Inflammatory macrophage treated with lipopolysaccharide for 1 hour (primary cell): ENCODE measurements at places on chromosomes 13 and 19.

GRCh38 chr13:39599842-39600241, 3.2 kb downstream of the LHFPL6 start:
- no peak for DNase-seq

DNA sequence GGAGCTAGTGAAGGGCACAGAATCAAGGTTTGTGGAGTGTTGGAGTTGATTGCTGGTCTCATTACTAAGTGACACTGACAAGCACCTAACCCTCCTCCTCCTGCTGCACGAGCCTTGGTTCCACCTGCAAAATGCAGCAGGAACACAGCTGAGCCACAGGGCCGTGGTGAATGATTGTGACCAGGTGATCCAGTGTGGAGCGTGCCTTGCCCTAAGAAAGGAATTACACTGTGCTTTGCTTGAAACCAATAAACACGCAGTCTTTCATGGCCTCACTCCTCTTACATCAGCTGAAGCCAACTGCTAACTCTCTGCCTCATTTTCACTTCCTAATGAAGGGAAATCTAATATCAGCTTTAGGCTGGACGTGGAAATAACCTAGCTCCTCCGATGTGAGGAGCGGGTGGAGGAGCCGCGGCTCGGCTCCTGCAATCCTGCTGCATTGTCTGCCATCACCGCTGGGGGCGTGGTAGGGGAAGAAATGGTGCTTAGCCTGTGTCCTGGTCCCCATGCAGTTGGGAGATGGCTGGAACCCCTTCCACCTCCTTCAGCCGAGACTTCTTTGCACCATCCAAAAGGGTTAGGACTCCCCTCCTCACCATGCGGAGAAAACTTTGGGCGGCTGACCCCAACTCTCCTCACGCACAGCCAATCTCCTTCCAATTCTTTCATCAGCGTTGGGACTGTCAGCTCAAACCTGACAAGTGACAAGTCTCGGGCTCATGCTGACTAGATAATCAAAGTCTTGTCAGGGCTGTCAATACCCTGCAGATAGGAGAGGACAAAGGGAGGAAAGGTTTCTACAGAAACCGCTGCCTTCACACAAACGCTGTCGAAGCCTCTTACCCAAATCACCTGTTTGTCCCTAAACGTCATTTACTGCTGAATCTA, 427.9 kb downstream of the ZNF536 start:
- DNase-seq: peak; percentile 62

DNA sequence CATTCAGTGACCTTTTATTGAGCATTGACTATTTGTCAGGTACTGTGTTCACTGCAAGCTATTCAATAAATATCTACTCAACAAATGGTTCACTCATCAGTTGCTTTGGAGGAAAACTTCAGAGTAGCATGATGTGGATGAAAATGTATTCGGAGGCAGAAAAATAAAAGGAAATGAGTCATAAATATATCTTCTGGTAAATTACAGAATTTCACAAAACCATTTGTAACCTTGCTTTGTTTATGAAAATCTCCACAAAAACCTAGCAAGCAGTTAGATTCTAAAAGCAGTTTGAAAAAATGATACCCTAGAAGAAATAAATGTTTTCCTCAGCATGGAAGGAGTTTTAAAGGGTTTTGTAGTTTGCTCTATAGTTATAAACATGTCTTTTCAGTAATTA, 399.6 kb downstream of the LMO7 start:
- DNase-seq: no peak

GRCh38 chr13:44763615-44764301, 187.6 kb upstream of the TSC22D1 start:
- DNase-seq: peak; percentile 80

GRCh38 chr13:108629181-108629752, at the start of gene MYO16:
Gene MYO16 (plus strand): TSS chr13:108629611. CDS start chr13:108629845, 234 bp downstream.
- no peak for DNase-seq

GRCh38 chr13:31213651-31214289, 14.0 kb downstream of the B3GLCT start:
- DNase-seq: no peak

DNA sequence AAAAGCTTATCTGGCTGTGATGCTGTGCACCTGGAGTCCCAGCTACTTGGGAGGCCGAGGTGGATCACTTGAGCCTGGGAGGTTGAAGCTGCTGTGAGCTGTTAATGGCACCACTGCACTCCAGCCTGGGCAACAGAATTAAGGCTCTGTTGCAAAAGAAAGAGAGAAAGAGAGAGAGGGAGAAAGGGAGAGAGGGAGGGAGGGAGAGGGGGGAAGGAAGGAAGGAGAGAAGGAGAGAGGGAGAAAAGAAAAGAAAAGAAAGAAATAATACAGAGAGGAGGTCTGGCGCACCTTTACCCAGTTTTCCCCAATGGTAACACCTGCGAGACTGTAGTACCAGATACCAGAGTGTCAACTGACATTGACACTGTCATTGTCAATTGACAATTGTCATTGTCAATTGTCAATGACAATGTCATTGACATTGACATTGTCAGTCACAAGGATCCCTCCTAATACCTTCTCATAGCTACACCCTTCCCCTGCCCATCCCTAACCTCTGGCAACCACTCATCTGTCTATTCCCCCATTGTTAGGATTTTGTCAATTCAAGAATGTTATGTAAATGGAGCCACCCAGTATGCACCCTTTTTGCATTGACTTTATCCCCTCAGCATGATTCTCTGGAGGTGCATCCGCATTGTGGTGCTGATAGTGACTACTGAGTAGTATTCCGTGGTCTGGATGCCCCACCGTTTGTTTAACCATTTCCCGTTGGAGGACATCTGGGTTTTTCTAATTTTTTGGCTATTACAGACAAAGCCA, 21.3 kb downstream of the PAK4 start:
- DNase-seq: no peak

DNA sequence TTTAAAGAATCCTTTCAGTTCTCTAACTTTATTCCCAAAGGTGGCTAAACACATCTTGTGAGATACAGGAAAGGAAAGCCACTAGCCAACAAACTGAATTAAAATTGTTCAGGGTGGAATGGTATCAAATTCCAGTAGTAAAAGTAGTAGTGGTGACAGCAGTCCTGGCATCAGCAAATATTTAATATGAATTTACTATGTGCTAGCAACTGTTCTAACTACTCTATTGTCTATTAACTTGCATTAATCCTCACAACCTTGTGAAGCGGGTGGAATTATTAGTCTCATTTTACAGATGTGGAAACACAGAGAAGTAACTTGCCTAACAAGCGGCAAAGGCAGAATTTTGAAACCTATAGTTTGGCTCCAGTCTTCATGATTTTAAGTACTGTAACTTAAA, 130.1 kb downstream of the KLF12 start:
- no peak for DNase-seq

GRCh38 chr19:18596752-18597157, 8.2 kb downstream of the REX1BD start:
- DNase-seq: peak; percentile 68

DNA sequence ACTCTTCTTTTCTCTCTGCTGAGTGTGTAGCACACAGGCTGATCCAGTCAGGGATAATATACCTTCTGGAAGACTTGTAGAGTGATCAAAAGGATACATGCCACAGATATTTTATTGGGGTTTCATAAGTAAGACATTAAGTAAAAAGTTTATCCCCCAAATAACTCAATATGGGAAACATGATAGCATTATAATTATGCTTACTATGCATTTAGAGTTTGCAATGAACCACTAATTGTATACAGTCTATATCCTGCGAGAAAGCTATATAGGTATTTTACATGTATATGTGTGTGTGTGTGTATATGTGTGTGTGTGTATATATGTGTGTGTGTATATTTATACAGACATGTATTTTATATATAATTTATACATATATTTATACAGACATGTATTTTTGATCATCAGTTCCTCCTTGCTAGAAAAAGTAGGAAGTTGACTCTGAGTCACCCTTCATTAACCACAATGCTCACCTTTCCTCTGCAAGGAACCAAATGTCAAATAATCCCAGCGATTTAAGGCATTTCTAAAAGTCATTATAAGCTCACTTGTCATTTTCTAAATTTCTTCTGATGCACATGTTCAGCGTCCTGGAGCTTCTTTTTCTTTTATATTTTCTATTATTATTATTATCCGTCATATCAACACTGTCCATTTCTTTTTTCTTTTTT, 312.5 kb upstream of the OBI1 start:
- DNase-seq: no peak

DNA sequence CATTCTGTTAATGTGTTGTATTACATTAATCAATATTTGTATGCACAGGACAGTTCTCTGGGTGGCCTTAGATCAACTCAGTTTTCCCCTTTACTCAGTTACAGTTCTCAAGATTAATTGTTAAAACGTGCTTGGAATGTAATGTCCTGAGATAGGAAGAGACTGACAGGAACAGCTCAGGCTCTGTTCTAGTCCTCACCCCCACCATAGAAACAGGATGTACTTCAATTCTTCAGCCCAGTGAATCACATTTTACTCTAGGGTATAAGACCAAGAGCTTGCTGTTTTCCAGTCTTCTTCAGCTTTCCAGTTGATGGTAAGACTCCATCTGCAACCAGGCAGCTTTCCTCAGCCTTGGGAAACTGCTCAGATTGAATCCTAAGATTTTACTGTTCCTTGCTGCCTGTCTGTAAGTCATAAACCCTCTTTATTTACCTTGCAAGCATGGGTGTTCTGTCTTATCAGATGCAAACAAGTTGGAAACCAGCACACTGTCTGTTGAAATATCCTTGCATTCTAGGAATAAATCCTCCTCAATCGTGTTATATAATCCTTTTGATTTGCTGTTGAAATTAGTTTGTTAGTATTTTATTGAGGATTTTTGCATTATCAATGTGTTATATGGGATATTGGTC, 836.9 kb upstream of the PCDH9 start:
- DNase-seq: no peak

- peak; percentile 61 for DNase-seq
Observed at GRCh38 chr13:30464496-30465342, 1.0 kb downstream of the HMGB1 start.

DNA sequence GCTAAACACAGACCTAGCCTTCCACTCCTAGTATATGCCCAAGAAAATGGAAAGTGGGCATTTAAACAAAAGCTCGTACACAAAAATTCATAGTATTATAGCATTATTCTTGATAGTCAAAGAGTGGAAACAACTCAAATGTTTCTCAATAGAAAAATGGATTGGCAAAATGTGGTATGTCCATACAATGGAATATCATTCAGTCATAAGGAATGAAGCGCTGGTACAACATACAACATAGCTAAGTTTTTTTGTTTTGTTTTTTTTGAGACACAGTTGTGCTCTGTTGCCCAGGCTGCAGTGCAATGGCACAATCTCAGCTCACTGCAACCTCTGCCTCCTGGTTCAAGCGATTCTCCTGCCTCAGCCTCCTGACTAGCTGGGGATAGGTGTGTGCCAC, 11.9 kb downstream of the ZNF558 start:
- no peak for DNase-seq

- peak; percentile 50 for DNase-seq
Observed at GRCh38 chr19:56350416-56351045, 35.9 kb upstream of the ZSCAN5A start.

DNA sequence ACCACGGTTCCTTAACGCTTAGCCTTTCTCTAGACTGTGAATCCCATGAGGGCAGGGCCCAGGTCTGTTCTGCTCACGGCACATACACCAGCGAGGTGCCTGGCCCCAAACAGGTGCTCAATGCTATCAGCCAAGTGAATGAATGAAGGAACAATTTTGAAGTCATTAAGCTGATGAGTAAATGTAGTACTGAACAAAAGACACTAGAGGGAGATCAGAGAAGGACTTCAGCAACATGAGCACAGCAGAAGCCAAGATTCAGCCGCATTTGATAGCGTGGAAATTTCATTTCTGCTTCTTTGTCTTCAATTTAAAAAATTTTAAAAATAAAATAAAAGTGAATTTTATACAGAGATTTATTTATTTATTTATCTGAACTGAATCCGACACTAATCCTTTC, 20.1 kb upstream of the MYO16 start:
- DNase-seq: peak; percentile 2

DNA sequence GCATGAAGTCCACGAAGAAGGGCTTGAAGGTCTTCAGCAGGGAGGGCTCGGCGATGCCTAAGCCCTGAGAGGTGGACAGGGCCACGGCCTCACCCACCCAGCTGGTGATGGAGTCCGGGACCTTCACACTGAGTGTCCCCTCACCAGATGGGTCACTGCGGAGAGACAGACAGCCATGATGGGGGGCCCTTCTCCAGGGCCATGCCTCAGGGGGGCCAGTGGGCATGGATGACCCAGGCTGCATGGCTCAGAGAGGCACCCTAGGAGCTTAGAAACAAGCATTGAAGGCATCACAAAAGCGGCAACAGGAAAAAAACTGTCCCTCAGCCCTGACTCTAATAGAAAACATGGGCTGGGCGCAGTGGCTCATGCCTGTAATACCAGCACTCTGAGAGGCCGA, 63.2 kb downstream of the F2RL3 start:
- no peak for DNase-seq

- DNase-seq: no peak
Observed at GRCh38 chr13:101845245-101846020, 393.0 kb downstream of the ITGBL1 start.

DNA sequence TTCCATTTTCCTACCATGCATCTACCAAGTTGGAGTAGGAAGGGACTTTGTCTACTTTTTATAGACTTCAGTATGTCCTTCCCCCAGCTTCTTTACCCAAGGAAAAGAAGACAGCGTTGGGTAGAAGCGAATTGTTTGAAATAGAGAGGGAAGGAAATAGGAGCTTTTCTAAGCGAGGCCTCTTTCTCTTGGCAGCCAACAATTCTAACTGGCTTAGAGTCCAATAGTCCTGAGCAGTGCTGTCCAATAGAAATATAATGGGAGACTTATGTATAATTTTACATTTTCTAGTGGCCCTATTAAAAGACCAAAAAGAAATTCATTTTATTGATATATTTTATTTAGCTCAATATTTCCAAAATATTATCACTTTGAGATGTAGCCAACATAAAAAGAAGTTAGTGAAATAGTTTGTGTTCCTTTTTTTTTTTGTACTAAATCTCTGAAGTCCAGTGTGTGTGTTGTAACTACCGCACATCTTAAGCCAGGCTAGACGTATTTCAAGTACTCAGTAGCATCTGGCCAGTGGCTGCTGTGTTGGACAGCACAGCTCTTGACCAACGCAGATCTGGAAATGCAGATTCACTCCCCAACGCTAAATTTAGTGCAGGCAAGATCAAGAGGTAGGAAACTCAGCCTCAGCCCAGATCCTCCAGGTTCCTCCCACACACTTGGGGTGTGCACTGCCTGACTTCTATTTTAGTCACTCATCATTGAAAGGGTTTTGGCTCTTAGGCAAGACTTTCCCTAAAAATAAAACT, 179.2 kb downstream of the SHISA2 start:
- peak; percentile 31 for DNase-seq

GRCh38 chr19:17323964-17324332, 10.7 kb downstream of the ANO8 start:
- no peak for DNase-seq
